ENCODE measurements at places on chromosomes 6 and 20.

GRCh38 chr20:24134284-24134683 is 145.7 kb upstream of the GGTLC1 start:
- no peak for DNase-seq

- DNase-seq, result no peak
These were observed 5.3 kb downstream of the HDDC2 start for GRCh38 chr6:125296471-125296870.

GRCh38 chr6:24640166-24640565 is 5.8 kb downstream of the KIAA0319 start:
- no peak for DNase-seq

DNA sequence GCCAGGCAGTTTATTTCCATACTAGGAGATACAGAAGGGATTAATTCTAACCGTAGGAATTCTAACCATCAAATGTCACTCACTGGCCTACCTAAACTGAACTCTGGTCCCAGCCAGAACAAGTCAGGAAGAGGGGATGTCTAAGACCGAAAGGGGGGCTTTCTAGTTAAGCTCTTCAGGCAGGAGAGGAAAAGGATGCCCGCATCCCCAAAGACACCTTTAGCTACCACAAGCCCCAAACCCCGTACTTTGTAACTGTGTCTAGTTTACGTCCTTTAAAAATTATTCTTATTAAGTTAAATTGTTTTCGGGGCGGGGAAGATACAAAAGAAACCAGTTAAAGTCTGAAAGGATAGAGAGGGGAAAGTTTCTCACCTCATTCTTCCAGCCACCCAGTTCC is 1.2 kb upstream of the ZNF76 start:
- DNase-seq, result no peak

GRCh38 chr6:31750411-31751022 is 10.7 kb downstream of the MSH5 start:
- DNase-seq, result no peak

- DNase-seq, result no peak
These were observed 87.6 kb downstream of the BTBD9 start for GRCh38 chr6:38552121-38552520.
